ENCODE measurements at places on chromosomes 5 and 9.
A peak's percentile ranks its signal among the peaks of the same experiment; 100 is the strongest.

DNA sequence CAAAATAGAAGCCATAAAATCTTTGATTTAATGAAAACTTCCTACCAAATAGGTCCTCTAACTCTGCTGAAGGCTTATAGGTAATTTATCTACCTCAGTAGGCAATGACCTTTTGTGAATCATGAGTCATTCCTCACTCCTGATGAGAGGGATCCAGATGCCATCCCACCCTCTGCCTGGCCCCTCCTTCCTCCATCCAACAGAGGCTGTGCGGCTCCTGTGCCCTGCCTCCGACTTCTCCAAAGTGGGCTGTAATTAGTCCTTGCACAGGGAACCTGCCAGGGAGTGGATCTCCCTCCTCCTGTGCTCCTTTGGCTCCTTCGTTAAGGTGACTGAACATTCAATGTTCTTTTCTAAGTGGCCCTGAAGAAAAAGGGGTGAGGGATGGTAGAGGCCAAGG is 213.9 kb upstream of the TBCA start:
- no peak for DNase-seq

DNA sequence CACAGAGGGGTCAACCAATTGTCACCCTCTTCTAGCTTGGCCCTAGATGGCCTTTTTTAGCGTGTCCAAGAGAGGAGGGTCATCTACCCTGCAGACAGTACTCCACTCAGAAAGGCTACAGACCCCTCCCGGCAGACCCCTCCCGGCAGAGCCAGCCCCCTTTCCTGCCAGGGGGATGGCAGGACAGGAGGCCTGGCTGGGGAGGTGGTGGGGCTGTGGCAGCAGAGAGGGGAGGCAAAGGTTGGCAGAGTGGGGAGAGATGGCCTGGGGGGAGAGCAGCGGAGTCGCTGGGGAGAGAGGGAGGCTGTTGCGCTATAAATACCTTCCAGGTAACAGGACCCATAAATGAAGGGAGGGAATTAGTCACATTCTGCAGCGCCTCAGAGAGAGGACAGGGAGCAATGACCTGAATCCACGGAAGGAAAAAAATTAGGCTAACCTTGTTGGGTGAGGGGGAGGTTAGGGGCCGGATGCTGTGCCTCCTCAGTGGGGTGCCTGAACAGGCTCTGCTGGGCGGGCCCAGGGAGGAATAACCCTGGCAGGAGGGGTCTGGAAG is 32.9 kb upstream of the PSD2 start:
- DNase-seq: no peak

GRCh38 chr9:117763314-117763713 is 59.1 kb downstream of the TLR4 start:
- DNase-seq: no peak

- no peak for DNase-seq
These were observed 33.5 kb upstream of the SPARC start for GRCh38 chr5:151720215-151720614.

- DNase-seq: no peak
These were observed 13.8 kb downstream of the NCS1 start for GRCh38 chr9:130186051-130186450.

GRCh38 chr5:89213573-89213972 is 330.6 kb upstream of the MEF2C start:
- DNase-seq: peak; percentile 81

DNA sequence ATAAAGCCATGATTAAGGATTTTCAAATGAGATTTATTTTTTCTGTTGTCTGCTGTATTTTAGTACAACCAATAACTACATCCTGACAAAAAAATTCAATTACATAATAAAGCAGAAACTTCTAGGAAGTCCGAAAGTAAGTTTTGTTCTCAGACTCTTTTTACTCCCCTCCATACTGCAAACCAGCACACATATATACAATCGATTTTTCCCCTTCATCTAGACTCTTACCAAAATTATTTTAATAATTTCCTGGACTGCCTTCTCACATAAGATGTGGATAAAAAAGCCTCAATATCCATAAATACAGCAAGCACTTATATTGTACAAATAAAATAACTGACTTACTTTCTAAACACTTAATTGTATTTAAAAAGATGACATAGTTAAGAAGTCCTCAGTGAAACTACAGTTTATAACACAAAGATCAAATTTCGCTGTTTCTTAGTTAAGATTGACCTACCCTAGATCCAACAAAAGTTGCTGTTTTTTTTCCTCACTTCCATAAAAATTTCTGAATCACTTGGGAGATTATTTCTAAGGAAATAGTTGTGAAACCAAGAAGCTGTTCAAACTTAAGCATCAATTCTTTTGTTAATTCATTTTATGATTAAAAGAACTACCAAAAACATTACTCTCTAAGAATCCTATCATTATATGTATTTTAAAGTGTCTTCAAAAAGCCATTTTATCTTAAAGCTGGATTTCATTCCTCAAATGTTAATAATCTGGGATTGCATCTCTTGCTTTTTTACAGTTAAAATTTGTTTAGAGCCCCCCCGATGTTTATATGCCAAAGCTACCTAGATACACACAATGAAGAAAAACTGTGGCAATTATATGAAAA is 74.7 kb upstream of the IFNE start:
- DNase-seq: no peak

DNA sequence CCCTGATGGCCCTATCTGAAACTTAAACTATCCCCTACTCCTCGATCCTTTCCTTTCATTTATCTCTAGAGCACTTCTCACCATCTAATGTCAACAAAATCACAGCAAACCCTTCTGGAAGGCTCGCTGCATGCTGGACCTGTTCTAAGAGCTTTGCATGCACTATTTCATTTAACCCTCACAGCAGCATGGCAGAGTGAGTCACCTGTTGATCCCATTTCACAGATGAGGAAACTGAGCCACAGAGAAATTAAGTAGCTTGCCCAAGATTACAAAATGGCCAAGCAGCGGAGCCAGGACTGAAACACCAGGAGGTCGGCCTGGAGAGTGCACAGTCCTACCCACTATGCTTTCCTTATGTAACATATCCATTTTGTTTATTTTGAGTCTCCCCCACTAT is 93.1 kb downstream of the ZNF622 start:
- DNase-seq: no peak

DNA sequence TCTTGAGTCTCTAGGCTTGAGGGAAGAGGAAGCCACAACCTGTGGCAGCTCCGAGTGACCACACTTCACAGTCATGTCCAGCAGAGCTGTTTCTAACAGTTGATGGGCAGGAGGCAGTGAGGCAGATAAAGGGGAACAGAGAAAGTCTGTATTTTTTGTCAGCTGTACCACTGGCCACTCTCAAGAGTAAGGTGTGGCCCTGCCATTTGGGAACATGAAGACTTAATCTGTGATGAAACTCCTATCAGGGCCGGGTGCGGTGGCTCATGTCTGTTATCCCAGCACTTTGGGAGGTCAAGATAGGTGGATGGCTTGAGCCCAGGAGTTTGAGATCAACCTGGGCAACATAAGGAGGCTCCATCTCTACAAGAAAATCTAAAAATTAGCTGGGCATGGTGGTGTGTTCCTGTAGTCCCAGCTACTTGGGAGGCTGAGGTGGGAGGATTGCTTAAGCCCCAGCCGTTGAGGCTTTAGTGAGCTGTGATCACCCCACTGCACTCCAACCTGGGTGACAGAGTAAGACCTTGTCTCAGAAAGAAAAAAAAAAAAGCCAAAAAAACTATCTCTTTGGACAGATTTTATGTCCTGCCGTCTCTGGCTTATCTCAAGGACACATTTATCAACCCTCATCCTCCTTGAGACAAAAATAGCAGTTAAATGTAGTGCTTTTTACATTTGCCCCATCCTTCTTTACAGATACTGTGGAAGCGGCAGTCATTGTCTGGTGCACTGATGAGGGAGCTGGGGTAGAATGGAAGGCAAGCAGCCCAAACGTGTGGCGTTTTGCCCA is 11.9 kb upstream of the COL15A1 start:
- DNase-seq: no peak

GRCh38 chr9:130996676-130997394 is 12.1 kb upstream of the LAMC3 start:
- DNase-seq: no peak

- DNase-seq: no peak
These were observed 9.6 kb downstream of the SLC9A3 start for GRCh38 chr5:514673-515072.

- DNase-seq: no peak
These were observed 37.9 kb upstream of the DIRAS2 start for GRCh38 chr9:90680534-90680933.

DNA sequence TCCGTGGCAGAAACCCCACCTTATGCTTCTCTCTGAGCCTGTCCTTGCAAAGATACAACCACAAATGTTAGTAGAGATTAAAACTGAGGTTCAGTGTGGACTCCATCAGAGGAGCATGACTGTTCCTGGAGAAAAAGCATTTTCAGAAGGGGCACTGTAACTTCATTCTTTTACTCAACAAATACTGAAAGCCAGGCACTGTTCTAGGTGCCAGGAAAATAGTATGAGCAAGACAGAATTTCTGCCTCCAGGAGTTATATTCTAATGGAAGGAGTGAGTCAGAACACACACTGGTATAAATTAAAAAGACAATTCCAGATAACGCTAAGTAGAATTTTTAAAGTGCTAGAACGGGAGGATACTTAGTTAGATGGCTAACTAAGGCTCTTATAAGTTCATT is 251.4 kb upstream of the GAS1 start:
- no peak for DNase-seq
